ENCODE measurements at places on chromosomes 7 and 10.

GRCh38 chr7:25125137-25125946, at the start of gene CYCS:
Gene CYCS (minus strand): TSS chr7:25125260. CDS start chr7:25124119, 1,141 bp downstream.
- DNase-seq = peak; percentile 99

GRCh38 chr10:6399231-6399741, 180.8 kb downstream of the PRKCQ start:
- DNase-seq = no peak

DNA sequence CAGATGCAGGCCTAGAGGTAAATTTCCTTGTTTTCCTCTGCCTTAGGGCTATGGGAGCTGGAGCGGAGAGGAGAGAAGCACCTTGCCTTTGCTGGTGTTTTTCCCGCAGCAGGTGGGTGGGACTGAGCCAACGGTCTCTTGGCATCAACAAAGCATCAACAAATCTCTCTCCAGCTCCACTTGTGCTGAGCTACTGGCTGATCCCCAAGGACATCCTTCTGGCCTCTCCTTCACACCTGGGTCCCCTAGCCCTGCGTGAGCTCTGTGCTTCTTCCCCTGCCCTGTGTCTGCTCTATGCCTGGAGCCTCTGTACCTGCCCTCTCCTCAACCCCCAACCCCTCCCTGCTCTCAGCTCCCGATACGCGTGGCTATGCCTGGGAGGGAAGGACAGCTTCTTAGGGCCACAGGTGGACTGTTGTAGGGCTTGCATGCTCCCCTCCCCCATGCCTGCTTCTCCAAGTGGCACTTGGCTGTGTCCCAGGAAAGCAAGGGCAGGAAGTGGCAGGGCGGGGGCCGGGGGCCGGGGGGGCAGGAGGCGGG, 3.2 kb upstream of the CLDN4 start:
- no peak for DNase-seq

DNA sequence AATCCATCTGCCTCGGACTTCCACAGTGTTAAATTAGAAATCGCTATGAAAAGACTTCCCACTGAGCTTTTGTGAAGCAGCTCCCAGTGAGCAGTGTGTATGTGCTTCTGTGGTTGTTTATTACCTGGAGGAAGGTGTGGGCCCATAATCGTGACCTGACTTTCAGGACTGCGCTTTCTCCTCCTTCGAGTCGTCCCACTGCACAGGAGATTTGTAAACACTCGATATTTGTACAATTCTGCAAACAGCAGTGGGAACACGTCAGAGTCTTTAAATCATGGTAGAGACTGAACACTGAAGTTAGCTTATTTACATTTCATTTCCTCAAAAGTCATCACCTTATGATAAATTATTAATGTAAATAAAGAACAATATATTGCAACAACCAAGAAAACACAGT, 171.4 kb downstream of the ITGA8 start:
- DNase-seq = no peak

GRCh38 chr7:39310699-39311098, 255.5 kb upstream of the YAE1 start:
- DNase-seq = no peak

DNA sequence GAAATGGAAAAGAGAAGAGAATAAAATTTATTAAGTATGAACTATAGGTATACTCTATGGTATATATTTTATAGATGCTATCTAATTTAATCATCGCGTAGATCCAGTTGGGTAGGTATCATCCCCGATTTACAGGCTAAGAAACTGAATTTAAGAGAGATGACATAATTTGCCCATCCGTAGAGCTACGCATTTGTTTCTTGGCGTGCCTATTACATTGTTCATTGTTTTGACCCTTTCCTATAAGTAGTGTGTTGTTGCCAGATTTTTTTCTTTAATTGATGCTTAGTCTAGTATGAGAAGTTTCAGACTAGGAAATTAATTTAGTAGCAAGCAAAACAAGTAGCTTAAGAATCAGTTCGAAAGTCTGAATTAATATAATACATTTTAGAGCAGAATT, 205.7 kb upstream of the NPSR1 start:
- no peak for DNase-seq

GRCh38 chr10:122591736-122592135, 31.2 kb downstream of the DMBT1 start:
- no peak for DNase-seq

DNA sequence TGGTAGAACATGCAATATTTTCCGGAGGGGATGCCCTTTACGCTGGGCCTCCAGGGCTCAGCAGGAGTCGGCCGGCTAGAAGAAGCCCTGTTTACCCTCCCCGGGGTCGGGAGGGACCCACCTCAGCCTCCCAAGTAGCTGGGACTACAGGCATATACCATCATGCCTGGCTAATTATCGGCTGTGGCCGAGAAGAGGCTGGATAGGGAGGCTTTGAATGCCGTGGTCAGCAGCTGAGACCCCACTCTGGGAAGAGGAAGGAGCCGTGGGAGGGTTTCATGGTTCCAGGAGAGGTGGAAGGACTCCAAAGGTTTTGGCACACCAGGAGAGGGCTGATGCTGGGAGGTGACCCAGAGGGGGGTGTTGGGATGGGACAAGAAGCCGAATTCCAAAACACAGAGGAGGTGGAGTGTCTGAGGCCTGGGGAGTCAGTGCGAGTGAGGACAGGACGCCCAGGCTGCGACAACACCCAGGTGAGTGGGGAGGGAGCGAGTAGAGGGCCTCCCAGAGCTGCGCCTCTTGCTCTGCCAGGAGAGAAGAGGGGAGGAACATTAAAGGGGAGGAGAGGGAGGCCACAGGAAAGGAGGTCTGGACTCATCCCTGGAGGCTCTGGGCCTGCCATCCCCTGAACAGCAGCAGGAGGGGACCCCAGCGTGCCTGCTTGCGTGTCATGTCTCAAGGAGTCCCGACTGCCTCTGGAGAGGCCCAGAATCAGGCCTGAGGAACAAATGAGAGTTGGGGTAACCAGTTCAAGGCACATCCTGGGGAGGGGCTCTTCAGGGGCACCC, 19.6 kb downstream of the GRID2IP start:
- DNase-seq = no peak

- no peak for DNase-seq
These were observed 121.6 kb upstream of the KAT6B start for GRCh38 chr10:74704629-74705357.

DNA sequence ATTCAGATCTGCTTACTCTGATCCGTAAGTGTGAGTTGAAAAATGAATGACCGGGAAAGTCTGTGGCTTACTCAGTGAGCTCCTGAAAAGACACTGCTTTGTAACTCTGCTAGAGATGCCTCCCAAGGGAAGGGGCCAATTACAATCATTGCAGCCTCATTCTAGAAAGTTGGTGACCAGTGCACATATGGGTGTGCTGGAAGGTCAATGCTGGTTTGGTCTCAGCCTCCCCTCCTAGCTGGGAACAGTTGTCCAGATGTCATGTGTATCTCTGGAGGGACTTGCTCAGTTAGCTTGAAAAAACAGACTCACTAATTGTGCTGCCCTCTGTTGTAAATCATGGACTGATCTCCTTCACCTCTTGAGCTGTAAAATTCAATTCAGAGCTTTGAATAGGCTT, 405.0 kb downstream of the ADRA2A start:
- no peak for DNase-seq

- DNase-seq = no peak
These were observed 151.1 kb downstream of the TFPI2 start for GRCh38 chr7:93739424-93739823.

DNA sequence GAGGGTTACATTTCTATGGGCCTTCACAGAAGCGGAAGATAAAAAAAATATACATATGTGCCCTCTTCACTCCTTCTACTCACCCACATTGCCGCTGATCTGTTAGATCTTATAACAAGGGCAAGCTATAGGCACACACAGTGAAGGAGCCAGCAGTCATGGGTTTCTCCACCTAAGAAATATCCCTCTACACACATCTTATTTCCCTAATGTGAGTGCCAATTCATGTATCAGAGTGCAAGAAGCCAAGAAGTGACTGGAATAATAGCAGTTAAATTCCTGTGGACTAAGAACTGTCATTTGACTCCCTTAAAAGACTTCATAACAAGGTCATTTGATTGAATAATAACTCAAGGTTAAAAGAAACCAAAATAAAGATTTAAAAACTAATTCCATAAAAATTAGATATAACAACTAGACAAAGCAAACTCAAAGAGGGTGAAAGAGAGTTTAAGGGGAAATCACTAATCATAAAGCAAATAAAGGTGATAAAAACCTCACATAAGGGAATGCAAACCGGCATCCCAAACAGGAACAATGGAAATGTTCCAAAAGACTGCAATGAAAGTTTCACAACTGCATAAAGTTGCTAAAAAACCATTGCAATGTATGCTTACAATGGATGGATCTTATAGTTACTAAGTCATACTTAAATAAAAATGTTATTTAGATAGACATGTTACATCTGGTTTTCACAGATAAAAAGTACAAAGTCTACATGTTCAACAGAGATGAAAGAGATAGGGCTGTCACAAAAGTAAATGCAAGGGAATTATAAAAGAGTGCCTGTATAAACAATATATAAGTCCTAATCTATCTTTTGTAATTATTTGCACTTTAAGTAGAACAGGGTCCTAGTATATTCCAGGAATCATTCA, 42.8 kb downstream of the ARHGAP21 start:
- no peak for DNase-seq

- no peak for DNase-seq
These were observed 55.8 kb upstream of the MRLN start for GRCh38 chr10:59808896-59809643.

DNA sequence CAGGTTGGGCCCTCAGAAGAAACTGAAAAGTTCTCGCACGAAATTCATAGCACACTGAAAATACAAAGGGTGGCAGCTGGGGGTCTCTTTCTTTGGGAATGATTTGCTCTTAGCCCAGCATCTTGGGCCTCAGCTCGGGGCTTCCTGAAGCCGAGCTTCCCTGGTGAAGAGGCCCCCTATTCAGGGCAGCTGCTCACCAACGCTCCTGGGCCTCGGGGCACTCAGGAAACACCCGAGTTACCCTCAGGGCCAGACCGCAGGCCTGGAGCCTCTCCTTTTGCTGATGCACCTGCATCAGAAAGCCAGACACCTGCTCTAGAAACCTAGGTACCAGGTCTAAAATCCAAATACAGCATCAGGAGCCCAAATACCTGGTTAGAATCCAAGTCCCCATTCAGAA, 85.5 kb downstream of the PTPRE start:
- no peak for DNase-seq

DNA sequence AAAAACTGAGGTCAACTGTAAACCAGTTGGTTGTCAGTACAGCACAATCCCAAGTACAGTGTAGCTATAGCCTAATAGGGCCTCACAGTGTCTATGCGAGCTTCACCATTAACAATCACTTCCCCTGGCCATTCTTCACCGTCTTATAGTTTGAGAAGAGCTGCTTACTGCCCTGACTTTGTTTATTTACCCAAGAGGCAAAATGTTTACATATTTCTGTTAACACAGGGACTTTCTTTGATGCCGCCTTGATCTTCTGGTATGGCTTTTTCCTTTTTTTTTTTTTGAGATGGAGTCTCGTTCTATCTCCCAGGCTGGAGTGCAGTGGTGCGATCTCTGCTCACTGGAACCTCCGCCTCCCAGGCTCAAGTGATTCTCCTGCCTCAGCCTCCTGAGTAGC, 3.3 kb downstream of the MYOF start:
- no peak for DNase-seq

DNA sequence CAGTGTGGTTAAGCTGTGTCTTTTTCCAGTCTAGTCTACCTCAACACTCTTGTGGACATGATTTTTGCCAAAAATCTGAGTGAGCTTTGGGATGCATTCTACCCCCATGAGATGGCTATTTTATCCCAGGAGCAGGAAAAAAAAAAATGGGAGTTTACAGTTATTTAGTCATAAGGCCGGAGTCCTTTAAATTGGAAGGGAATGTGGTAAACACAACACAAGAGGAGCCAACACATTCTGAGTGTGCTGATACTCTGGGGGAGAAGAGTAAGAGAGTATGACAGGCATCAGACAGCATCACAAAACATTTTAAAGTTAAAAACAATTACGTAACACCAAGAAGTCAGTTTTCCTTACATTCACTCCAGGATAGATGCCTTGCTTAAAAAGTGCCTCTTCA, 46.1 kb downstream of the C1GALT1 start:
- DNase-seq = no peak

DNA sequence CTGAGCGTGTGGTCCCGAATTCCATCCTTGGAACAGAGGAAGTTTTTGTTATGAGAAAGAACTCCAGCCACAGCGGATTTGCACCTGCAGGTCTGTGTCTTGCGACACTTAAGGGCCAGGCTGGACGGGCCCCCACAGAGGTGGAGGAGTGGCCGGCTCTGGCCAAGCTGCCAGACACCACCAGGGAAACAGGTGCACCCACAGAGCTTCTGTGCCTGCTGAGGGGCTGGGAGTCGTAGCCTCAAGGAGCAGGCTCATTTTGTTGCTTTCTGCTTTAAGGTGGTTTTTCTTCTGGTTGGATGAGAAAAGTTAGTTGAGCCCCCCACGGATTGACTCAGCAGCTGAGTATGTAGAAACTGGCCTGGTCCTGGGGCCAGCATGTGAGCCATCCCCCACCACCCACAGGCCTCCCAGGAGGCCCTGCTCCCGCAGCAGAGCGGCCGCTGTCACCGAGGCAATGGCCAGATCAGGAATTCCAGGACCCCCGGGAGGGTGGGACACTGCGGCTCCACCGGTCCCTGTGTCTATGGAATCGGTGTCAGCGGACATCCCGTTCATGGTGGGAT, 41.9 kb downstream of the NKX6-2 start:
- no peak for DNase-seq

DNA sequence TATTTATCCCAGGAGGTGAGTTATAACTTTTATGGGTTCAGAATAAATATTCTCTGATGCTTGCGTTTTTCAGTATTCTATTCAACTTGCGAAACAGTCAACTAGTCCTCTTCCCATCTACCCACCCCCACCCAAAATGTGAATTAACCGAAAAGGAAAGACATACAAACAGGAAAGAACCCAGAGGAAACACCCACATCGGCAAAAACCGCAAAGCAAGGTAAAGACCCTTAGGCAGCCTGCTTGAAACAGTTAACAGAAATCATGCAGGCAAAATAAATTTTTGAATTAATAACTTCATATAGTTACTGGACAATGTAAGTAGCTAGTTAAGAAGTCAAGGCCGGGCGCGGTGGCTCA, 5.4 kb downstream of the ZC3HAV1 start:
- DNase-seq = no peak

- DNase-seq = no peak
These were observed 38.8 kb downstream of the PRKAG2 start for GRCh38 chr7:151838072-151838471.

- no peak for DNase-seq
These were observed 33.4 kb downstream of the MACROH2A2 start for GRCh38 chr10:70085975-70086613.

DNA sequence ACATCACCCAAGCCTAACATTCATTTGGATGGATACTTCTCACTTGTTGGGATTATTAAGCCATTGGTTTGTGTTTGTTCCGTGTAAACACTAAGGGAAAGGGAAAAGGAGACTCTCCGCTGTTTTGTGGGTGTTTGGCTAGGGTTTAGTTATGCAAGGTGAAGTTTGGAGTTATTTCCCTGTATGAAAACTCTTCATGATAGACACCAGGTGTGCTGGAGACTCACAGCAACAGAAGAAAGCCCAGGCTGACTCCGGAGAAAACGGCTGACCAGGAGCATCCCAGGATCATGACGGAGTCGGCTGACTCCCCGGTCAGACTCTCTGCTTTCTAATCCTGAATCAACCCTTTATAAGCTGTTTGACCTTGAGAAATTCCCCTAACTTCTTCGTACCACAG, 94.1 kb upstream of the KLF6 start:
- no peak for DNase-seq
